GM12891 (cell line): ENCODE measurements at places on chromosomes 4 and X.

DNA sequence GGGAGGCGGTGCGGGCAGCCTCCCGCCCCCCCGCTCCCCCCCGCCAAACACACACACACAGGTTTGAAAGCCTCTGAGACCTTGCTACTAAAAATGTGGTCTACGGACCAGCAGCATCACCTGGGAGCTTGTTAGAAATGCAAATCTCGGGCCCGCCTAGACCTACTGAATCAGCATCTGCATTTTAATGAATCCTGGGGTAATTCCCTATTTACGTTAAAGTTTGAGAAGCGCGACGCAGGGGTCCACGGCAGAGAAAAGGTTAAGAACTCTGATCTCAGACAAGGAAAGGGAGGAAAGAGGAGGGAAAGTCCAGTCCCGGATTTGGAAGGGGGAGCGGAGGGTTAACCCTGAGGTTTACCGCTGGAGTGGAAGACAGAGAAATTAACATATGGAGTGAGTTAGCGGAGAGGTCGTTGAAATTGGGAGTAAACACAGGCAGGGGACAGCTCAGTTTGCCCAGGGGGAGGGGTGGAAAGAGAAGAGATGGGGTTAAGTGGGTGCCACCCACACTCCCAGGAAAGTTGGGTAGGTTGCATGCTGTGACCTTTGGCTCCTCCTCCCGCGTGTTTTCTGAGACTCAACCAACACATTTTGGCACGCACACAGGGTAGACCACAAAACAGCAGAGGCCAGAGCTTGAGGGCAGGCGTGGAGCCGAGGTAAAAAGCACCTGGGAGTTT lies 483.6 kb downstream of the BCOR start:
- no peak for DNase-seq

GRCh38 chrX:116111934-116112595 lies 58.5 kb upstream of the AGTR2 start:
- no peak for DNase-seq

GRCh38 chr4:39913471-39913870 lies 64.2 kb downstream of the PDS5A start:
- no peak for DNase-seq

DNA sequence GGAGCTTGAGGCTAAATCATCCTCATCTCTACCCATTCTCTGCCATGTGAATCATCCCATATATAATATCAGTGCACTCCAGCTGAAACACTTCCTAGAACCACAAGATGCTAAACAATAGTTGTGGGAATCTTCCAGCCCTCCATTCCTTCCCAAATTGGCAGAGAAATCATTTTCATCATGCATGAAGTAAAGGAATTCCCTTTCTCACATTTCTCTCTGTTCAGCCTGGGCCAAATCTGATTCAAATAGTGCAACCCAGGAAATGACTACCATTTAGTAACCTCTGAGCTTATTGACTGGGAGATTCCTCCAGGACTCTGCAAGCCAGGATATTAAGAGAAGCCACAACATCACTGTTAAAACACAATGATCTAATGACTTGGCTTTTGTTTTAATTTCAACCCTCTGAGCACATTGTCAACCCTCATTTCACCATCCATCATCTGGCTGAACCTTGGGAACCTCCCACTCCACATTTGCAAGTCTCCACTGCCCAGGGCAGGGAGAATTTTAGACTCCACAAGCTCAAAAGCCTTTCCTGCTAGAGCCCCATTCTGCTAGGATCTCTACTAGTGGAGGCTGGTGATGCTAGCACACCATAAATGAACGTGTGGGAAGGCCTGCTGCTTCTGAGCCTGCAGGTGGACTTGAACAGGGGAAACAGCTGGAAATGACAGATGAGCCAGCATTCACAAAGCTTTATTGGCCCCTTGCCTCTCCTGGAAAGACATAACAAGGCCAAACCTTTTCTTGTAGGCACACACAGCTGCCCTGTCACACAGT lies 133.9 kb downstream of the TET2 start:
- no peak for DNase-seq

DNA sequence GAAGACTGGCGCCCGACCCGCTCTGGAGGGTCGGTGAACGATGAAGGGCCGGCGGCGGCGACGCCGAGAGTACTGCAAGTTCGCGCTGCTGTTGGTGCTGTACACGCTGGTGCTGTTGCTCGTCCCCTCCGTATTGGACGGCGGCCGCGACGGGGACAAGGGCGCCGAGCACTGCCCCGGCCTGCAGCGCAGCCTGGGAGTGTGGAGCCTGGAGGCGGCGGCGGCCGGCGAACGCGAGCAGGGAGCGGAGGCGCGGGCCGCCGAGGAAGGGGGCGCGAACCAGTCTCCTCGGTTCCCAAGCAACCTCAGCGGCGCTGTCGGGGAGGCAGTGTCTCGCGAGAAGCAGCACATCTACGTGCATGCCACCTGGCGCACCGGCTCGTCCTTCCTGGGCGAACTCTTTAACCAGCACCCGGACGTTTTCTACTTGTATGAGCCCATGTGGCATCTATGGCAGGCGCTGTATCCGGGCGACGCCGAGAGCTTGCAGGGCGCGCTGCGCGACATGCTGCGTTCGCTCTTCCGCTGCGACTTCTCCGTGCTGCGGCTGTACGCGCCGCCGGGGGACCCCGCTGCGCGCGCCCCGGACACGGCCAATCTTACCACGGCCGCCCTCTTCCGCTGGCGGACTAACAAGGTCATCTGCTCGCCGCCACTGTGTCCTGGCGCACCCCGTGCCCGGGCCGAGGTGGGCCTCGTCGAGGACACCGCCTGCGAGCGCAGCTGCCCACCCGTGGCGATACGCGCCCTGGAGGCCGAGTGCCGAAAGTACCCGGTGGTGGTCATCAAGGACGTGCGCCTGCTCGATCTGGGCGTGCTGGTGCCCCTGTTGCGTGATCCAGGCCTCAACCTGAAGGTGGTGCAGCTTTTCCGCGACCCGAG lies 568 bp downstream of the CHST7 start:
- DNase-seq, result no peak

GRCh38 chr4:53830511-53830910 lies 233.9 kb downstream of the CHIC2 start:
- no peak for DNase-seq

- no peak for DNase-seq
These were observed 212.1 kb upstream of the POF1B start for GRCh38 chrX:85591536-85591935.

GRCh38 chr4:119517361-119518229 lies 111.0 kb downstream of the PDE5A start:
- no peak for DNase-seq

GRCh38 chr4:169372791-169373190 lies 102.0 kb upstream of the SH3RF1 start:
- DNase-seq, result no peak

DNA sequence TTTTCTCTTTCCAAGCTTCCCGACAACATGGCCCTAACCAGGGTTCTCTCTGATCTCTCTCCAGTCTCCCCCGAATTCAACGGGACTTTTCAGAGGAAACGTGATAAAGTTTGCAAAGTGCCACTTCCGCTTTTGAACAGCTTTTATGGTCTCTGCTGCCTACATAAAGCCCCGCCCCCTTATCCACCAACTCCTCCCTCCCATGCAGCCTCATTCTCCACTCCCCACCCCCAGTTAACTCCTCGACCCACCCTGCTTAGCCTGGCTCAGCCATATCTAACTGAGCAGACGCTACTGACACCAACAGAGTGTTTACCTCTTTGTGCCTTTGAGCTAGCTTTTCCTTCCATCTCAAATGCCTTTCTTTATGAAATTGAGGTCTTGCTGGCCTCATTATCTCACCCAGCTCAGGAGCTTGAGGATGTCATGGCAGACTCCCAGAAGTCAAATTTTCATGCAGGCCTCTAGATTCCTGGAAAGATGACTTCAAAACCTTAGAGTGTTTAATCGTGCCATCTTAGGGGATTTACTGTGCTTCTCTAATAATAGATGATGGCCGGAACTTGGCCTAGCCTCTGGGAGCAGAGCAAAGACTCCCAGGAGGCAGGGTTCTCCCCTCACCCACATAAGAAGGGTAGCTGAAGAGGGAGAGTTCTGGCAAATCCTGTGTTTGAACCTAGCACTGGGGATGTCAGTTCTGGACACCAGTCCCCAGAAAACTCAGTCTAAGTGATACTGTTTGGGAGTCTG lies 606.0 kb downstream of the BCOR start:
- DNase-seq, result no peak

- no peak for DNase-seq
These were observed 70.8 kb downstream of the RGS12 start for GRCh38 chr4:3363411-3364141.

DNA sequence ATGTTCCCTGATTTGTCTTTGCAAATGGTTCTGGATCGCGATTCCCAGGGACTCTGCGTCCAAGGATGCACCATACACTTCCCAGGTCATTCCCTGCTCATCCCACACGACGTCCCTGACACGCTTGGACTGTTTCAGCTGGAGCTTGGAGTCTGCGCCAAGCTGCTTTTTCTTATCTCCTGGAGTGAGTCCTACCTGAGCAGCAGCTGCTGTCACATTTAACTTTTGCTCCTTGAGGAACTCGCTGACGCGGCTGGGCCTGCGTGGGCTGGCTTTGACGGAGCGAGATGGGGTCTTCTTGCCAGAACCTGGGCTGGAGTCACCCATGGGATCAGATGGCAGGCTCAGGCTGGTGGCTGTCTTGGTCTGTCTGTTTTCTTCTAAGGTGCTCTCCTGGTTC lies 59.6 kb downstream of the GPRIN3 start:
- DNase-seq, result no peak

- DNase-seq, result no peak
These were observed 48.5 kb downstream of the PRPS1 start for GRCh38 chrX:107676559-107677378.

DNA sequence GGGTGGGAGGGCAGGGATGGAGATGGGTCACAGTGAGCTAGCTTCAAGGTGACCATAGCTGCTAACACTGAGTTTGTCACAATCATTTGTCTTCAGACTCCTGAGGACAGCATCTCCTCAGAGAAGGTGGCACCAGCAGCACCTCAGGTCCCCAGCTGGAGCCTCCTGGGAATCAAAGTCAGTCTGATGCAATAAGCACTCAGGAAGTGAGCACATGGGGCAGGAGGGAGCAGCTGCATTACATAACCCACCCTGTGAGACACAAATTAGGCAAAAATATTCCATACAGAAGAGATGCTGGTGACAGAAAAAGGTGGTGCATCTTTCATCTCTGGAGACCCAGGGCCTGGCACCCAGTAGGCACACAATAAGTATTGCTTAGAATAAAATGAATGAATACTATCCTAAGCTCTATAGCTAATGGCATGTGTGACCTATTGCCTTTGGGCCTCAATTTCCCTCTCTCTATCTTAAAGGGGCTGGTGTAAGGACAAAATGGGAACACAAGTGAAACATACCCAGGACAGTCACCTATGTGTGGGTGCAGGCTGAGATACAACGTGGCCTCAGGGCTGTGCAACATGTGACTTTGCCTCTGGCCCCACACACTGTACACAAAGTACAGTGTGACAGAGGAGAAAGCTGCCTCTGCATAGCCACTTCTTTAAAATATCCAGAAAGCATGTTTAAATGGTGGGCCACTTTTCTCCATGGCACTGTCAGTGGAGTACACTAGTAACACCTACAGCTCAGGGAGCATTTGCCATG lies 37.1 kb downstream of the SLC39A8 start:
- DNase-seq, result no peak

DNA sequence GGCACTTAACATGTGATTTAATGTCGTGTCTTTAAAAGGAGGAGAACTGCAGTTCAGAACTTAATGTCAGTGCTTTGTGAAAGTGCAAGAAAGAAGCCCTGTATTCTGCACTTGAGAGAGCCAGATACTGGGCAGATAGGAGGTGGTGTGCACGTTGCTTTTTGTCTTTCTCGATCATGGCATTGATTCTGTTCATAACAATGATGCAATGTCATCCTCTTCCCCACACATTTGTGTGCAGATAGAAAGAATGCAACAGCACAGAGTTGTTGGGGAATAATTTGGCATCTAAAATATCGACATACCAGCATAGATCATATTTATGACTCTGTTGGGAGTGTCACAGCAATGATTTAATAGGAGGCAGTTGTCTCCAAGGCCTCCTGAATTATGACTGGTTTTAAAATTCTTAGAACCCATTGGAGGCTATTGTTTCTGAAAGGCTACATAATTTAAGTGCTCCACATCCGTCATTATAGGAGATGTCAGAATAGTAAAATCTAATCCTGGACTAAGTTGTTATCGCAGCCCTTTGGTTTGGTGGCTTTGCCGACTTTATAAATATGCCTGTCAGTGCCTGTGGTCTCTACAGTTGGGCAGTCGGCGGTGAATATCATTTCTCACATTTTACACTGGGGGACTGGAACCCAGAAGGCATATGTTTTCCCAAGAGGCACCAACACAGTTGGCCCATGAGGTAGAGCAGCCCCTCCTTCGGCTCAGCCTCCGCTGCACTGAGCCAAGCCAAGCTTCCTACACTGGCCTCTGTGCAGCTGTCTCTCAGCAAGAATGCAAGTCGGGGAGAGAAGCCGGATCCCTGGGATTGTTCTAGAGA lies 124.9 kb downstream of the PTTG2 start:
- DNase-seq, result no peak

GRCh38 chr4:10403633-10404445 lies 53.4 kb downstream of the ZNF518B start:
- no peak for DNase-seq
